ENCODE measurements at places on chromosomes 7 and 10. TPM values are rescaled to one million over a fixed set of nuclear protein-coding genes. Genes with fewer than 3 reads are reported as not detected.

DNA sequence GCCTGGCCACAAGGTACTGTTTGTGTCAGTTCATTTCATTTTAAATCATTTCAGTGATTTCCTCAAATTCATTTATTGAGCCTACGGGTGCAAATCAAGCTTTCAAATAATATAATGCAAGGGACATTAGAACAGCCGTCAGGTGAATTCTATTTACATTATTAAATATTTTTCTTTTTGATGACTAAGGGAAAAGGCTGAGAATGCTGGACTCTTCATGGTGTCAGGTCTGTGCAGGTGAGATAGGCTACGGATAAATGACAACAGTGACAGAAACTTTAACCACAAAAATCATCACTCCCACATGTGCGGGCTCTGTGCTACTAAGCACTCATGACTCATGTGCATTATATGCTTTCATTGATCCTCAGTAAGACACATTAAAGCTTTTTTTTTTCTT, 149.2 kb upstream of the ZNF716 start:
- no peak for DNase-seq

The ELMO1 gene
- 6.8 TPM for polyA plus RNA-seq

GRCh38 chr10:28298951-28299350, 3.9 kb downstream of the MPP7 start:
- DNase-seq, result no peak

GRCh38 chr10:103789771-103790201, 65.6 kb downstream of the SH3PXD2A start:
- peak; percentile 91 for DNase-seq

DNA sequence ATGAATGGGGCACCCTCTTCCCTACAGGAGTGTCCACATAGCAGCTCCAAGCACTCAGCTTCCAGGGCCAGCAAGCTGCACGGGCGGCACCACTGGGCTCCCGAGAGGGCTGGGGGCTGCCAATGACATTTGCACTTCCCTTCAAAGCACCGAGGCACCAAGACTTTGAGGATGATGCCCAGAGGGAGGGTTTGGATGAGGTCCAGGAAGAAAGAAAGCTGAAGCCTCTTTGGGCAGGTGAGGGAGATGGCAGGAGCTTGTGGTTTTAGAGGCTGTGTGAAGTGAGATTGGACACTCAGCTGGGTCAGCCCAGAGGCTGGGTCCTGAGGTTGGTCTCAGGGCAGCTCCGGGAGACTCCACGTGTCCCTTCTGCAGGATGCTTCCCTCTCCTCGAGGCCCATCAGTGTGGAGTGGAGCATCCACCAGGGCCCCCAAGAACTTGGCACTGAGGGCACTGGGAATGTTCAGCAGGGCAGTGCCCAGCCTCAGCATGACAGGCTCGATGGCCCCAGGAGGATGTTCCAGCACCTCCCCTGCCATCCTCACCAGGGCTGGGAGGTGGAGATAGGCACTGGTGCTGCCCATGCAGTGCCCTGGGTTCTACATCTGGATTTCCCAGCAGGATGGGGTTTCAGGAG, 54.9 kb upstream of the IGFBP3 start:
- no peak for DNase-seq

The TMEM236 gene
- 5.9 TPM for polyA plus RNA-seq

The SFTPA2 gene
- polyA plus RNA-seq, result 4.1 TPM

DNA sequence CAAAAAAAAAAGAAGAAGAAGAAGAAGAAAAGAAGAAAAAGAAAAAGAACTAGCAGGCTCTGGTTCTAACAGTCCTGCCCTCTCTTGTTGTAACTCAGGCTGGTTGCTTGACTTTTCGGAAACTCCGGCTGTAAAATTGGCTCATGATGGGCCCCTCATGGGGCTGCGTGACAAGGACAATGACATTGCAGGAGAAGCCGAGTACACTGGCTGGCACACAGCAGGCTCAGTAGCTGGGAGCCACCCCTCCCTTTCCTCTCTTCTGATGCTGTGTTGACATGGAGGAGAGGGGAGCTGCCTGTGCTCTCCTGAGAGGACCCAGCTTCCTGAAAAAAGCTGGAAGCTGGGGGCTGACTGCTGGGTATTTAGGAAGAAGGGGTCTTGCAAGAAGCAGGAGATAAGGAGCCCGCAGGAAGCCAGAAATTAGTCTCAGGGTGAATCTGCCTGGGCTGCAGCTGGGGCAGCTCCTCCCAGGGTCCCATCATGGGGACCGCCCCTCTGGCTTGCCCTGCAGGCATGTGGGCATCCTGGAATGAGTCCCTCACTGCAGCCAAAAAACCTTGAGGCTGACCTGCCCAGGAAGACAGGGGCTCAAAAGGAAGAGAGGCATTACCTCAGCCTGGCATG, 14.6 kb upstream of the GPR26 start:
- DNase-seq, result no peak

The TMEM213 gene
- not detected for polyA plus RNA-seq

DNA sequence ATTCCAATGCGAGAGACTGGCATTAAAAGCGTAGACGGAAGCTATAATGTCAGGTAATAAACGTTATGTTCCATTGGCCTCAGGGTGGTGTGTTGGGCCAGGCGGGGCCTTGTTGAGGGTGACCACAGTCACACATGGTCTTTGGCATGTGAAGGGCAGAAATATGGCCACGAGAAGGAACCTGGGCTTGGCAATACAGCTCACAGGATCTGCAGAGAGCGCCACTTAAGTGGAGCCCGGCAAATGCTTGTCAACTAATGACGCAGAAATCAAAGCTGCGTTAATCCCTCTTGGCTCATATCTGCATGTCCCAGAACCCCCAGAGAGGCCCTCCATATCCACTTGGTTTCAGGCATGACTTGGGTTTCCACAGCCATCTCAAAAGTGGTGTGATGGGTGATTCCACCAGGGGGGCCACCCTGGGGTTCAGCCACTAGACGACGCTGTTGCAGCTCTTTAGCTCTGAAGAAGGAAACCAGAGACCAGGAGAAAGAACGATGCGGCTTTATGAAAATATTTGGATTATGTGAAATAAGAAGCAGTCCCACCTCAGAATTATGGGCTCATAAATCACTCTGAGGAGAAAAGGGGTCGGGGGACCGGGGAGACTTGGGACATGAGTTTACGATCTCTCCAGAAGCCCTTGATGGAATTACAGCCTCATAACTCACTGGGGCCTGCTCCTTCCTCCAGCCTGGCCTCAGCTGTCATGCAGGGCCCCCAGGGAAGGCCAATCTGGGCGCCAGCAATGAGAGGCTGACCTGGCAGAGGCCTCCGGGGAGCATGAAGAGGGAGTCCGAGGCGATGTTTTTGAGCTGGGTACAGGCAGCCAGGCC, 462.5 kb downstream of the PLXNA4 start:
- DNase-seq, result no peak

DNA sequence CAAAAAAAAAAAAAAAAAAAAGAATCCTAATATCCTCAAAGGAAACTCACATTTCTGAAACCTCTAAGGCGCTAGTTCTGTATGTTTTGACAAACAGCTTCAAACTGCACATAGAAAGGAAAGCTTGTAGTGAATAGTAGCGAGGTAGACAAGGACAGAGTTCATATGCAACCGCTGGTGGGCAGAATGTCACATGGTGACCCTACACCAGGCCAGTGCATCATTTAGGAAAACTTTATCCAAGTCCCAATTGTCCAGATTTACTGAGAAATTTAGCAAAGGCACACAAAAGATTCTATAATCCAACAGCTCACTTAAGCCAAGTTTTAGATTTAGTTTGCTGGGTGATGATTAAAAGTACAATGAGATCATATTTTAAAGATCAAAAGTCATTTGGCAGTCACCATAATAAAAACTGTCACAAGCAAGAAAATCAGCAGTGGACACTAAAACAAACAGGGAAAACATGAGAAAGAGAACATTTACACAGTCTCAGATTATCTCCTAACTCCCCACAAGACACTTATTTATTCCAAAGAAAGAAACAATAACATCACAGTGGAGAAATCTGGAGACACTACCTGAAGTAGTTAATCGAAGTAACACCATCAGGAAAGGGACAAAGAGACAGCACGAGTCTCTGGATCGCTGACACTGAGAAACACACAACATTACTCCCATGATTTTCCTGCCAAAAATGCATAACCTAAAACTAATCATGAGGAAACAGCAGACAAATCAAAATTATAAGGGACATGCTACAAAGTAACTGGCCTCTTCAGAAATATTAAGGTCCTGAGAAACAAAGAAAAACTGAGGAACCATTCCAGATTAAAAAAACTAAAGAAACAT, 20.2 kb downstream of the FAM204A start:
- DNase-seq, result peak; percentile 29

DNA sequence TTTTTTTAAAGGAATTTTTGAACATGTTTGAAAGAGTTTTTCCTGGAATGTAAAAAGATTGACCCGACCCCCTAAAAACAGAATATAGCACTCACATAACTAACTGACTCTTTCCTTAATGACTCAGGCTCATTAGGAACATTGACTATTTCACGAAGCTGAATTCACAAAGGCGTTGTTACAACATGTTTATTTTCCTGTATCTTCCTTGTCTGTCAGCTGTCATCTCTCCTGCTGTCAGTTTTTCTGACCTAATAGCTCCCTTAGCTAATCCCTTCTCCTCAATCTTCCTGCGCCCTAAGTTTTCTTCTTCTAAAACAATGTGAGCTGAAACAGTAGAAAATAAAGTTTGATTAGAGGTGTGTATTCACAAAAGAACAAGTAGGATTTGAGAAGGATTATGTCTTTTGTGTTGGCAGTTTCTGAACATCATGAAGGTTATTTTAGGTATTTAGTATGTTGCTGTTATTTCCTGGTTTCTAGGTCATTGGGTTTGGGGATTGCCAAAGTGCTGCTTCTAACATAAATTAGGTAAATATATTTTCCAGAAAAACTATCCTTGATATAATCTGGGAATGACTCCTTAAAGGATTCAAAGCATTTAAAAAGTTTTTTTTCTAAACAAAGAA, 4.6 kb upstream of the MDFIC start:
- no peak for DNase-seq

DNA sequence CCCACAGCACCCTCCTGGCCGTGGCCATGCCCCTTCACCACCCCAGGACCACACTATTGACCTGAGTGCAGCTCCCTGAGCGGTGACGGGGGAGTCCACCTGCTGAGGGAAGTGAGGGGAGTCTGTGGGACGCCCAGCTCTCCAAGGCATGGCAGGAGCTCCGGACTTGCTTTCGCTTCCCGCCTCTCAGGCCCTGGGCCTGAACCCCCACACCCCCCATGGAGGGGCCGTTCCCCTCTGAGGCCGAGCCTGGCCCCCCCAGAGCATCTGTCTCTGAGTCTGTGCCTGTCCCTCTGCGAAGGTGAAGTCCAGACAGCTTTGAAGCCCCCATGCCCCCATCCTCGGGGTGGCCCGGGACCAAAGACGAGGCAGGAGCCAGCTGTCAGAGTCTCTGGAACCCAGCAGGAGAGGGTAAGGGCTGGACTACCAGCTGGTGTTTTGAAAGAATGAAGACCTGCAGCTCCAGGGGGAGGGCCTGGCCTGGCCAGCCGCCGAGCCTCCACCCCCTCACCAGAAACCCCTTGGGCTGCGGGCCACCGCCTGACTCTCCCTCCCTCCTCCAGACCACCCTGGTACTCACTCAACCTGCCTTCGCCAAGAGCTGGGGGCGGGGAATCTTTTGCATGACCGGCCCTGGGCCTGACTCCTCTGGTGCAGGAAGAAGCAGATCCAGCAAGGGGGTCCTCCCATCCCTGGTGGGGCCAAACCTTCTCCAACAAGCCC, 114.0 kb downstream of the PDGFA start:
- DNase-seq, result no peak

The MTURN gene
- 4.1 TPM for polyA plus RNA-seq

- DNase-seq, result no peak
Observed at GRCh38 chr10:113337142-113337541, 215.7 kb upstream of the HABP2 start.

GRCh38 chr10:49393757-49394156, 2.1 kb downstream of the DRGX start:
- DNase-seq, result no peak

DNA sequence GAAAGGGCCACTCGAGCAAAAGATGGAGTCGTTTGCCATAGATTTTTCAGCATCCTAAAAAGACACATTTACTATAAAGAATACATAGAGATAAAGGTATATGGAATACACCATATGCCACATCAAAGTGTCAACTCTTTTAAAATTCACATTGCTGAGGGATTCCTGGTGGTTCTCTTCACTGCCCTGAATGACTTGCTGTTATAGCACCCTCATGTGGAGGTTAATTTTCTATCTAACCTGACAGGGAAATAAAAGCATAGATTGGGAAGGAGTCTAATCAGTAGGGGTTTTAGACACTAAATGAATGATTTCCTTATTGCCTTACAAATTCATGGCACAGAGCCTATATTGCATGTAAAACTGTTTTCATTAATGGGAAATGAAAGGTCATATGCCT, 25.9 kb downstream of the DNAH11 start:
- DNase-seq, result peak; percentile 28

- no peak for DNase-seq
Observed at GRCh38 chr7:101595766-101596537, 33.1 kb downstream of the MYL10 start.

The LBX1 gene
- polyA plus RNA-seq, result not detected

DNA sequence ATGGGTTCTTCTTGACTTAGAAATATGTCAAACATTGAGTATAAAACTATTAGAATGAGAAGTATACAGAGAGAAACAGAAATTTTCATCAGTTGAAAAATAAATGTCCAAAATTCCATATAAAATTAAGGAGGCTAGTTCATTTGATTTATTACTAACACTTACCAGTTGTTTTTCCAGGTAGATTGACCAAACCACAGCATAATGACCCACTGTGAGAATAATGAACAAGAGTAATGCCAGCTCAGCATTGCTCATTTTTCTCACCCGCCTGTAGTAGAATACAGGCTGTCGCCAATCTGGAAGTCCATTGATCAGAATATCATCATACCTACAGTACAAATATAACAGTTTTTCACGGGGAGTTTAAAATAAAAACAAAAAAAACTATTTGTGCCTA, 82.9 kb downstream of the DNAJC1 start:
- no peak for DNase-seq

The PTF1A gene
- not detected for polyA plus RNA-seq

GRCh38 chr10:129882291-129883010, 81.6 kb downstream of the EBF3 start:
- no peak for DNase-seq

All from small intestine (tissue), 16 donors.